ENCODE measurements at places on chromosomes 7 and 10. TPM values are rescaled to one million over a fixed set of nuclear protein-coding genes. Genes with fewer than 3 reads are reported as not detected.

Gene TMEM225B
- total RNA-seq: 0.86 TPM

Gene TASOR2
- 70.9 TPM for total RNA-seq

Gene WNT8B
- total RNA-seq: not detected

Gene PAPOLB
- not detected for total RNA-seq

Gene LRIT2
- total RNA-seq: not detected

Gene CFAP69
- 1.5 TPM for total RNA-seq

Gene LRRN3
- 108 TPM for total RNA-seq

Gene CLDN3
- total RNA-seq: not detected

Gene PDCD11
- 93.7 TPM for total RNA-seq

Gene ATE1
- 34.0 TPM for total RNA-seq

Gene RELN
- not detected for total RNA-seq

Gene CUZD1
- total RNA-seq: 2.9 TPM

Gene RNF32
- total RNA-seq: 0.57 TPM

Gene UPK3BL1
- 20.8 TPM for total RNA-seq

Gene ADAM12
- 0.32 TPM for total RNA-seq

Gene MSS51
- 1.5 TPM for total RNA-seq

Gene PNLIPRP3
- total RNA-seq: not detected

Gene TAS2R60
- total RNA-seq: not detected

Gene ANXA8L1
- total RNA-seq: not detected

Gene GGCT
- total RNA-seq: 75.9 TPM

Gene TMEM236
- total RNA-seq: 0.04 TPM

Gene NUTM2E
- not detected for total RNA-seq

Gene POLR3A
- total RNA-seq: 26.7 TPM

Gene CH25H
- total RNA-seq: not detected

Gene ASZ1
- not detected for total RNA-seq

Gene CYP2C19
- not detected for total RNA-seq

Gene DPP6
- total RNA-seq: not detected

Gene MRPL32
- 72.5 TPM for total RNA-seq

Gene CDHR1
- 1.8 TPM for total RNA-seq

Gene GIGYF1
- total RNA-seq: 48.6 TPM

Gene LRRD1
- not detected for total RNA-seq

Gene AOAH
- total RNA-seq: 22.5 TPM

Gene TMEM213
- not detected for total RNA-seq

Gene PLAC9
- not detected for total RNA-seq

Gene TFPI2
- not detected for total RNA-seq

Gene C1QL3
- 0.11 TPM for total RNA-seq

Gene ATG9B
- total RNA-seq: 7.7 TPM

Gene CREB3L2
- total RNA-seq: 23.7 TPM

Gene IFIT1
- 0.27 TPM for total RNA-seq

Gene HMX3
- 0.42 TPM for total RNA-seq

Gene GNAT3
- not detected for total RNA-seq

Gene PHYH
- 15.6 TPM for total RNA-seq

Gene TACR2
- not detected for total RNA-seq

Gene CEP55
- 43.8 TPM for total RNA-seq

Gene EPHA1
- total RNA-seq: 0.69 TPM

Gene SPDYE2B
- not detected for total RNA-seq

Gene STEAP4
- not detected for total RNA-seq

Gene CYP3A4
- total RNA-seq: not detected

Gene PNLIPRP1
- not detected for total RNA-seq

Gene GIMAP4
- total RNA-seq: 26.3 TPM

Gene DGKB
- total RNA-seq: not detected

Gene SCIN
- 0.27 TPM for total RNA-seq

Gene PRSS37
- not detected for total RNA-seq

Gene GIMAP8
- 7.5 TPM for total RNA-seq

Measured in activated CD8-positive, alpha-beta memory T cell treated with anti-CD3 and anti-CD28 coated beads for 36 hours (primary cell).